ENCODE measurements at places on chromosomes 7 and 10.

DNA sequence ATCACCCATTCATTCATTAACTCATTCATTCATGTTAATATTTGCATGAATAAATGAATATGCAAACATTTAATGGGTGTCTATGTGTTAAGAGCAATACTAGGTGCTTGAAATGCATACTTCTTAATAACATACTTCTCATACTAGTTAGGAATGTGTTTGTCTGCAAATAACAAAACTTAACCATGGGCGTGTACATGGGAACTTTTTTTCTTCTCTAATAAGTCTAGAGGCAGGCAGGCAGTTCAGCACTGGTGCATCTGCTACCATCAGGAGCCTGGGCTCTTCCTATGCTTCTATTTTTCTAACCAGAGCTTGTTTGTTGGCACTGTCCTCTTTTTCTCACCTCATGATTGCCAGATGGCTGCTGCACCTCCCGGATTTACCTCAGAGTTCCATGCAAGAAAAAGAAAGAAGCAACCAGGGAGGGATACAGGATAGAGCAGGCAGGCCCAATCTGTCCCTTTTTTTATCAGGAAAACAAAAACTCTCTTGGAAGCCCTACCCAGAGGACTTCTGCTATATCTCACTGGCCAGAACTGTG is 22.7 kb downstream of the CDHR3 start:
- H3K36me3 ChIP-seq, result no peaks in the 10 kb centered on the region
- H3K27me3 ChIP-seq, result peaks cover 11% of the 10 kb centered on the region
- H3K4me1 ChIP-seq, result no peaks in the 10 kb centered on the region
- H3K4me3 ChIP-seq, result no peak overlapping the region

DNA sequence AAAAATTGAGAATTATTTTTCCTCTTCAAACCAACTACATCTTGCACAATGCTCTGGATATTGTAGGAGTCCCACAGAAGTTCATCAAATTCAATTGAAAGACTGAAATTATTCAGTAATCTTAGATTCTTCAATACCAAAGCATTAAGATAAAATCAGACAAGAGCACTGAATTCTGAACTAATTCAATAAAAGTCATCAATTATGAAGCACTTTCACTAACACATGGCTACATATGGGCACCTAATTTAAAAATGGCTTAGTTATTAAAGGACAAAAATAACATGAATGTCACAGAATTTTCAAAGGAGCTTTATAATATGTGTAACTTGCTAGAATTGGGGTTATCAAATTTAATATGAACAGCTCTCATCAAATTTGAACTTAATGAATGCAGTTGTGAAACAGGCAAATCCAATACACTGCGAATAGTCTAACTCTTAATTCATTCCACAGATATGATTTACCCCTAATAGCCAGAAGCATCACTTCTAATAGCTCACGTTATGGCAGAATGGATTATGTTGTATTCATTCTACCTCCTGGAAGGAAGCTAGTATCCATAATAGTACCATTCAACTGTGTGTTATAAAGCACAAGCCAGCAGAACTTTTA is 116.8 kb downstream of the GRM8 start:
- H3K4me3 ChIP-seq, result no peak overlapping the region
- DNase-seq, result no peak
- H3K27ac ChIP-seq, result no peak overlapping the region
- H3K27me3 ChIP-seq, result no peaks in the 10 kb centered on the region
- H3K36me3 ChIP-seq, result no peaks in the 10 kb centered on the region

DNA sequence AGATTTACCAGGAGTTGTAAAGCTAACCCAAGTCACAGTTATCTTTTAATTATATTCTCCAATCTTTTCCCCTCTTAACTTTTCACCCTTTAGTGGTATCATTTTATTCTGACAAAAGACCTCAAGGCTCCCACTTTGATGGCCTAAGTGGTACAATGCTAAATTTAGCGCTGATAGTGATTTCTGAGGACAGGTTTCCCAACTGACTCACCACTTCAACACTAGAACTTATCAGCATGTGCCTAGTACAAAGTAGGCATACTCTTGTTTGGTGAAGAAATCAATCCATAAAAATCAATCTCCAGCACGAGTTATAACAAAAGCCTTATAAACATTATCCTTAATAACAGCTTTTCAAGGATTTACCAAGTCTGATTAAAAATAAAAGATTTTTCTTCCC is 7.5 kb downstream of the SNX13 start:
- no peak overlapping the region for H3K27ac ChIP-seq
- H3K4me3 ChIP-seq, result no peak overlapping the region
- no peaks in the 10 kb centered on the region for H3K4me1 ChIP-seq
- DNase-seq, result no peak

- H3K27ac ChIP-seq, result no peak overlapping the region
- no peaks in the 10 kb centered on the region for H3K27me3 ChIP-seq
- no peaks in the 10 kb centered on the region for H3K36me3 ChIP-seq
- DNase-seq, result no peak
Measured at GRCh38 chr10:26544932-26545331, 106.8 kb downstream of the APBB1IP start.

- no peak for DNase-seq
- H3K4me1 ChIP-seq, result no peaks in the 10 kb centered on the region
- no peaks in the 10 kb centered on the region for H3K36me3 ChIP-seq
- H3K27ac ChIP-seq, result no peak overlapping the region
Measured at GRCh38 chr7:18180685-18181084, 153.0 kb upstream of the PRPS1L1 start.

Data from astrocyte (in vitro differentiated cells and primary cell).